ENCODE measurements at places on chromosomes 1 and 21.

DNA sequence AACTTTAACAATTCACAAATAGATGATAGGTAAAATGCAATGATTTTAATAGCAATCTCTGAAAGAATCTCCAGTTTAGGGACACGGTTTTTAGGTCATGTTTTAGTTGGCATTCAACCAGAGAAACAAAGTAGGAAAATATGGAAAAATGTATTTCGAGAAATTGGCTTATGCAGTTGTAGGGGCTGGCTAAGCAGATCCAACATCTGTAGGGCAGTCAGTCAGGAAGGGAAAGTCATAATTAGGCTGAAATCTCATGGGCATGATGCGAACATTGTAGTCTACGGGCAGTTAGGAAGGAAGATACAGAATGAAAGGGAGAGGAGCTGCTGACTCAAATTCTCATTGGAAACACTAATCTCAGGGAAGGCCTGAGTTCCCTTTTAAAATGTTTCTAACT, 1276.0 kb upstream of the ADGRL4 start:
- no peak for DNase-seq

DNA sequence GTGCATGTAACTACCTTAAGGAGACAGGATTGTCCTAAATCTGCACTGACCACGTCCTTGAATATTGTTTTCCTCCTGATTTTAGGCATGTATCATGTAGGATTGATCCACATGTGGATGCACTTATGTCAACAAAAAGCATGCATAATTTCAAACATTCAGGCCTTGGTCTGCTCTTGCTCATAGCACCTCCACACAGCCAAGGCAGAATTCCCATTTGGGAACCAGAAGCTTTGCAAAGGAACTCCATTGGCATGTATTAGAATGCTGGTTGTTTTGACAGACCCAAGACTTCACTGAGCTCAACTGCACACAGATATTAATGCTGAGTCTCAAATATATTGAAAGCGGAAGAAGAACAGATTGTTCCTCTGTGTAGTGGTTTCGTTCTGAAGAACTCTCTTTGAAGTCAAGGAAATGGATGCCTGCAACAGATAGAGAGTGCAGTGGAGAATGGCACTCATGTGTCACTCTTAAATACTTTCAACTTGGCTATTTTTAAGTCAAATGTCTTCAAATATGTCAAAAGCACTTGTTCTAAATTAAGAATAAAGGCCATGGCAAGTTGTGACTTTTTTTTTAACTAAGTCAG, 387.6 kb downstream of the LTN1 start:
- DNase-seq: no peak

DNA sequence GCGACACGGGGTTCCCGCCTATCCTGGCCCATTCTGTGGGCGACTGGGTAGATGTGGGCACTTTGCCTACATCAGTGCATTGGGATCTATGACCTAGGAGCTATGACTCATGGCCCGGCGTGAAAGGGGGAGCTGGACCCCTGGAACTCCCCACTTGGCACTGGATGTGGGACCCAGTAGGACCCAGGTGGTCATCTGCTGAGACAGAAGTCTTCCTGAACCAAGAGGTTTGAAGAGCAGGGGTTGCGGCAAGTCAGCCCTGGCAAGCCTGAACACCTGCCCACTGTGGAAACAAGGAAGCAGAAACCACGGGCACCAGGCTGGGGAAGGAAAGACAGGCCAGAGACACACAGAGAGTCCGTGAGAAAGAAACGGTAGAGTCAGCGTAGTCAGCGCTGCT, 656.7 kb downstream of the AJAP1 start:
- DNase-seq: no peak

DNA sequence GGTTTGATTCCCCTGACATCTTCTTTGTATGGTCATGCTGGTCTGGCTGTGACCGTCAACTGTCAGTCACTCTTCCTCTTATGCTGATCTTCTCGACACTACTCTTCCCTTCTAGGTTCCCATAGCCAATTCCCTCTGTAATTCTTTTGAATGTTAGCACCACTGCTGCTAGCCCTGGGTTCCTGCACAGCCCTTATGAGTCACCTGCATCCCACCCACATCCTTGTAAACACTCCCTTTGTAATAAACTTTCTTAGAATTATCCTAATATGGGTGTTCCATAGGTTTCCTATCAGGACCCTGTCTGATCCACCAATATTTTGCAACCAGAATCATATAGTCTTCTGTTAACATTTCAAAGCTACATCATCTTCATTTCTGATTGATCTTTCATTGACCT, 37.1 kb downstream of the JUN start:
- DNase-seq: no peak

DNA sequence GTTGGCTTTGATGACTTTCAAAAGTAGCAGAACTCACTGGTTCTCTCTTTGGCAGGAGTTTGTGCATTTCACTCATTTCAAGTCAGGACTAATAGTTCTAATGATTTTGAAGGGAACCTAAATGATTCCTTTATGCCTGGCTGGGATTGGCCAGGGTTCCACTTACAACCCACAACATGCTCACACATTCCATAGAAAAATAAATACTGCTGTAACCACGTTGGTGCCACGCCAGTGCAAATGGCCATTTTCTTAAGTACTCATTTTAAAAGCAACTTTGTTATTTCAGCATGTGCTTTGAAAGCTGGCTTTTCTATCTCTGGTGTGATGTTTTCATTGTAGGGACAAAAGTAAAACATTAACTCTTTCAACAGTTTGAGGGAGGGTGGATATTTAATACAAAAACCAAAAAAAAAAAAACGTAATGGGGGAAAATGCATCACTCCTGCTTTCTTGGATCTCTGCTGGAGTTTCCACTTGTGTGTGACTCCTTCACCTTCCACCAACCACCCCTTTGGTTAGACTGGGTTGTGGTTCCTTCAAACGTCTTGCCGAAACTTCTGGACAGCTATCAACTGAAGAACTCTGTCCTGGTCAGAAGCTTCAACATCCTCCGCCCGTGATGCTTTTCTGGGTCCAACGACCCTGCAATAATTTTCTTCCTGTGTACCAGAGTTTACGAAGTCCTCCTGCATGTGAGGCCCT, 300.4 kb upstream of the RUNX1 start:
- no peak for DNase-seq

GRCh38 chr1:8198522-8198921, 119.4 kb upstream of the SLC45A1 start:
- DNase-seq: no peak

DNA sequence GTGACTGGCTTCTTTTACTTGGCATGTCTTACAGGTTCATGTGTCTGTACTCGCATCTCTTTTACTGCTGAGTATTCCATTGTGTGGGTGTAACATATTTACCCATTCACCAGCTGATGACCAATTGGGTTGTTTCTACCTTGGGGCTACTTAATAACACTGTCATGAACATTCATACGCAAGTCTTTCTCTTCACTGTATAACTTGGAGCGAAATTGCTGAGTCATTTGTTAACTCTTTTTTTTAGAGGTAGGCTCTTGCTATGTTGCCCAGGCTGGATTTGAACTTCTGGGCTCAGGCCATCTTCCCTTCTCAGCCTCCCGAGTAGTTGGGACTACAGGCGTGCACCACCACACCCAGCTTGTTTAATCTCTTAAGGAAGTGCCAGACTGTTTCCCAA, 6.5 kb downstream of the PYCR2 start:
- DNase-seq: no peak

- peak; percentile 61 for DNase-seq
These were observed 29.3 kb downstream of the KRTAP10-1 start for GRCh38 chr21:44510508-44511218.

- DNase-seq: no peak
These were observed at the start of gene CASQ1 for GRCh38 chr1:160189649-160190625. TSS of gene CASQ1 (plus strand) at chr1:160190575. CDS start at chr1:160190752, 177 bp downstream.

- DNase-seq: no peak
These were observed 1193.7 kb upstream of the ADGRL2 start for GRCh38 chr1:80607064-80607463.

DNA sequence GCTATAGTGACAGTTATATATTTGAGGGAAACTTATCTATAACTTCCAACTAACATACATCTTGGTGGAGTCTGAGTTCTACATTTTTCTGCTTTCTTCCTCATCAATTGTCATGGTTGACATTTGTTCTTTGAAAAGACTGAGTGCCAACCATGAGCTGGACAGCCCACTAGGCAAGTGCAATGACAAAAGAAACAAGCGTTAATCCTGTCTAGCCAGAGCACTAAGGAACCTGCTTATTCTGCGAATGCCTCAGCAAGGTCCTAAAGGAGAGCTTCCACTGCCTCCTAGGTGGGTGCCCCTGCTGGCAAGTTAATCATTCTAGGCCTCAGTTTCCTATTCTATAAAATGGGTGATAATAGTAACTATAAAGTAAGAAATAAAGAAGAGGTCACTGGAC, 44.8 kb downstream of the IRF2BP2 start:
- no peak for DNase-seq

DNA sequence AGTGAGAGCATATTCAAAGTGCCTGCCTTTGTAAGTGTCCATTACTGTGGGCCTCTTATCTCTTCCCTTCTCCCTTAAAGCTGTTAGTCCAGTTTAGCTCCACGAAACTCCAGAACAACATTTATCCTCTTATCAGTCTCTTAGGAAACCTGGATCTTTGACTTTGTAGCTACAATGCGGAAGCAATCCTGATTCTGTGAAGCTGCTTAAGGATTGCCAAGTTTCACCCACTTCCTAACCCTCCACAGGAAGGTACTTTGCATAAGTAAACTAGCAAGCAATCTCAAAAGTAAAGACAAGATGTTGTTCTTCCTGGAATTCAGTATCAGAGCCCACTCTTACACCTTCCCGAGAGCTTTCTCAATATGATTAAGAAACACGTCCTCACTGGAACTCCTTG, 164.9 kb upstream of the USP25 start:
- DNase-seq: no peak

GRCh38 chr1:154495496-154496273, 6.3 kb upstream of the TDRD10 start:
- DNase-seq: no peak

DNA sequence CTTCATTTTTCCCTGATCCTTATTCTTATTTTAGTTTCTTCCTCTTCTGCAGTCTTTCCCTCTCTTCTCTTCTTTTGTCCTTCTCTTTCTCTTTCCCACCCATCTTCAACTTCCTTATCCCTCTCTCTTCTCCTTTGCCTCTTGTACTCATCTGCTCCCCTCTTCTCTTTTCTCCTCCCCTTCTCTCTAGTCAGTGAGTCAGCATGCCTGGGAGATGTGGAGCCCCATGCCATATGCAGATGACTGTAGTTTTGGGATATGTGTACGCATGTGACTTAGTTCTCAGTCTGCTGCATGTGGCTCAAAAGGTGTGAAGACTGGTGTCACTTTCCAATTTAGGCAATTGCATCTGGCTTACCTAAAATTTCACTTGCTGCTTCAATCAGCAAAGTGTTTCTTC, 10.4 kb downstream of the DNAJC6 start:
- no peak for DNase-seq

DNA sequence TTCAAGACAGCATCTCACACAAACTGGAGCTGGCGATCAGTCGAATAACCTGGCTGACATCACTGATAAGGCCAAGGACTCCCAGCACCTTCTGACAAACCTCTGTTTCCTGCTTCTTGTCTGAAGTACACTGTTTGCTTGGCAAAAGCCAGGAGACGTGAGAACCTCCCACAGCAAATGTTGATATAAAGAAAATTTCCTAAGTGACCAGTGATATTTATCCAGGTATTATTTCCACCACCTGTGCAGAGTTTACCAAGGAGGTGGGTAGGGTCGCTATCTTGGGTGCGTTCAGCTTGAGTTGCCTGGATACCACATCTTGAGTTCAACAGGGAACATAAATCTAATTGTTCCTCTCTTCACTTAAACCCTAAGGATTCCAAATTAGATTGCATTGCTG, 72.9 kb downstream of the SETD4 start:
- no peak for DNase-seq

DNA sequence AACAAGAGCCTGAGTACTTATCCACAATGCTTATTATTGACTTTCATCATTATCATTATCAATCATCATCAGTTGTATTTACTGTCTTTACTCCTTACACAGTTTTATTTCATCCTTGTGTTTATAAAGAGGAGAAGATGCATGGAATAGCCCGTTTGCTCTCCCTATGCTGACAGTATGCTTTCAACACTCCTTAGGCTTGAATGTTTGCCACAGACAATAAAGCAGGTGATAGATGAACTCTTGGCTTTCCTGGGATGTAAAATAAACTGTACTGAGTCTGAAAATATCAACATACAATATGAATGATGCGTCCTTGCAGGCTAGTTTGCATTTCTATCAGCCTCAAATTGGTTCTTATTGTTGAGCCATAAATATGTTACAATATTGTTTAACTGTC, 891.8 kb upstream of the NCAM2 start:
- DNase-seq: no peak

GRCh38 chr1:8674912-8675311, 142.5 kb downstream of the RERE start:
- no peak for DNase-seq

- peak; percentile 20 for DNase-seq
These were observed 148.7 kb downstream of the ZZZ3 start for GRCh38 chr1:77533660-77534305.
